ENCODE measurements at places on chromosomes 4 and X.

GRCh38 chr4:127634181-127634580 is 1.4 kb downstream of the INTU start:
- no peak for DNase-seq

DNA sequence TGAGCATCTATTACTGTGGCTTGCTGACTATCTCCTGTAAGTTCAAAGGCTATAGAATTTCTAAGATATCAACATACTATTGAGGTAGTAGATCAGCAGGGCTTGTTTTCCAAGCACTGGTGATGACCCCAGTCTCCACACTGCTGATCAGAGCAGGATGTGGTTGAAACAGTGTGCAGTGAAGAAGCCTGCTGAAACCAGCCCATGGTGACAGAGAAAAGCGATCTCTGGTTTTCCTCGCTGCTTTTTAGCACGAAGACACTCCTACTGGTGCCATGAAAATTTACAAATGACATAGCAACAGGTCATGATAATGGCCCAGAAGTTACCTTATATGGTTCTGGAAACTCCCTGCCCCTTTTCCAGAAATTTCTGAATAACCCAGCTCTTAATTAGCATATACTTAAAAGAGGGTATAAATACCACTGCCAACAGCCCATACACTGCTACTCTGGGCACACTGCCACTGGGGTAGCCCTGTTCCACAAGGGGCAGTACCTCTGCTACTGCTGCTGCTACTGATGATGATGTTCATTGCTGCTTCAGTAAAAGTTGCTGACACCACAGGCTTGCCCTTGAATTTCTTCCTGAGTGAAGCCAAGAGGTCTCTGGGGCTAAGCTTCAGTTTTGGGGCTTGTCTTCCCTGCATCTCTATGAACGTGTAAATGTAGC is 1689.5 kb upstream of the PCDH10 start:
- no peak for DNase-seq

GRCh38 chrX:140440876-140441275 is 64.0 kb downstream of the SOX3 start:
- no peak for DNase-seq

DNA sequence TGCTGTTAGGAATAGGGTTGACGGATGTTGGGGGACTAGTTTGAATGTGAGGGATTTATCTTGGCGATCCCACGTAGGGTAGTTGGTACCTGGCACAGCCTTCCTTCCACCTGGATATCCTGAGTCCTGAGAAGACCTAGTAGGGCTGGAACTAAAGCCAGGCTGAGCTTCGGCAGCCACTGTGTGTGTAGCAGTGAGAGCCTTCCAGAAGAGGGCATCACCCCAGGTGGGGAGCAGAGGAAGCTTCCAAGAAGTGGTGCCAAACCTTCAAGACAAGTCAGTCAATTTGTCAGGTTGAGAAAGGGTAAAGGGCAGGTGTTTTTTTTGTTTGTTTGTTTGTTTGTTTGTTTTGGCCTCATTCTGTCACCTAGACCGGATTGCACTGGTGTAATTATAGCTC is 1.2 kb upstream of the FGFBP2 start:
- no peak for DNase-seq

- no peak for DNase-seq
Measured at GRCh38 chrX:39445336-39445735, 644.1 kb downstream of the MID1IP1 start.

DNA sequence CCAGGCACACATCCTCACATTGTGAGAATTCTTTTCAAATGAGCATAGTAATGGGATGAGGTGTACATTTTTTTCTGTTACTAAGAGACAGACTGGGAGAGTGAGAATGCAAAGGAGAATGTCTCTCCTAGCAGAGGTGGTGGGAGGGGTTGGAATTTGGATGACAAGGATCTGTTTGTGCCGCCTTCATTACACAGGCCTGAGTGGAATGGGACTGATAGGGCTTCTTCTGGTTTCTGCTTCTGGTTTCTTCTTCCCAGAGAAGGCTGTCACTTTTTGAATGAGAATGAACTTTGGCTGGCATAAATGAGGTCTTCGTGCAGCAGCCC is 55.4 kb downstream of the C4orf51 start:
- DNase-seq = peak; percentile 97

GRCh38 chr4:127698789-127699200 is 31.4 kb upstream of the SLC25A31 start:
- DNase-seq = no peak

GRCh38 chr4:101851672-101852071 is 61.1 kb downstream of the BANK1 start:
- DNase-seq = no peak

DNA sequence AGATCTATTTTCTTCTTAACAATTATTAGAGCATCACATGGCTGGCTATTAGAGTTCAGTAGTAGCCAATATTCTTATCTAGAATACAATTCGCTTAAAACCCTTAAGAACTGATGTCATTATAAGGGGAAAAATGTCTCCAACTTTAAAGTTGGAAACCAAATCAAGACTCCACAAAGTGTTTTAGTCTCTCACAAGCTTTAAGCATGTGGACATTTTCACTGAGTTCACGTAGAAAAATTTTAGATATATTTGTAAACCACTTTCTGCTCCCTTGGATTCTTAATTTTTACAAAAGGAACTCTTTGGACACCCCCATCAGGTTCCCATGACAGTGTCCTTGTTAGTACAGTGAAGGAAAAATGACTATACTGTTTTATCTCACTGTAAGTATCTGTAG is 123.9 kb upstream of the NAP1L5 start:
- no peak for DNase-seq

GRCh38 chr4:21469438-21470300 is 478.9 kb downstream of the KCNIP4 start:
- no peak for DNase-seq

DNA sequence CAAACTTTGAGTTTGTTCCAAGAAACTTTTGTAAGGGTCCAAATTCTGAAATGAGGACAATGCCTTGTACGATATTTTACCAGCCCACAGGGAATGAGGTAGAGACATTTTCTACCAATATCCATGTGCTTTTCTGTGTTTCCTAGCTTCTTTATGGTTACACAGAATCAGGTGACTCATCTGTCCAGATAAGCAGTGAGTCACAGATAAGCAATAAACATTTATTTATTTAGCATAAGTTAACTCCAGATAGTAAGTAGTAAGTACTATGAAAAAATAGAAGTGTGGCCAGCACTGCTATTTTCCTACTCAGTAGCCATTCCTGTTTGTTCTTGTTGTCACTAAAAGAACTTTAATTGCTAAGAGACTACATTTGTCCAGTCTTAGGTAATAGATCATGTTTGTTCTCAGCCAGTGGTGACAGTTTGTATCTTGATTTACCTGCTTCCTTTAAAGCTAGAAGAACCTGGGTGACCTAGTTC is 7.4 kb downstream of the AFF1 start:
- no peak for DNase-seq

DNA sequence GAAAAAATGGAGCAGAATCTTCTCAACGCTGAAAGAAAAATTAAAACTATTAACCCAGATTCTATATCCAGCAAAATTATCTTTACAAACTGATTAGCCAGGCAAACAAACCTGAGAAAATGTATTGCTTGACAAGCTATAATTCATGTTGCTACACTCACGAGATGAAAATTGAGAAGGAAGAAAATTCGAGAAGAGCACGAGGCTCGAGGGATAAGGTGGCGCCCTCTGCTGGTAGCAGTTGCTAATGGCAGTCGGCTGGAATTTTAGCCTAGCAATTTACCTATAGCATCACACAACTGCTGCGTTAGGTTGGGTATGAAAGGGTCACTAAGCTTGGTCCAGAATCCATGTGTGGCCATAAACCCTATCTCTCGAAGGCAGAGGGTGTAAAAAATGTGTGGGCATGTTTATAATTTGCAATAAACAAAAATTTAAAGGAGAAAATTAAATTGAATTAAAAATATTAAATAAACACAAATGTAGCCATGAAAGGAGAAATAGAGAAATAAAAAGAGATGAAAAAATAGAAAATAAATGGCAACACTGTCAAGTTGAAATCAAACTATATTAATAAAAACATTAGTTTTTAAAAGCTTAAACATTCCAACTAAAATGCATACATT is 126.6 kb downstream of the PPP4R3C start:
- DNase-seq = no peak

DNA sequence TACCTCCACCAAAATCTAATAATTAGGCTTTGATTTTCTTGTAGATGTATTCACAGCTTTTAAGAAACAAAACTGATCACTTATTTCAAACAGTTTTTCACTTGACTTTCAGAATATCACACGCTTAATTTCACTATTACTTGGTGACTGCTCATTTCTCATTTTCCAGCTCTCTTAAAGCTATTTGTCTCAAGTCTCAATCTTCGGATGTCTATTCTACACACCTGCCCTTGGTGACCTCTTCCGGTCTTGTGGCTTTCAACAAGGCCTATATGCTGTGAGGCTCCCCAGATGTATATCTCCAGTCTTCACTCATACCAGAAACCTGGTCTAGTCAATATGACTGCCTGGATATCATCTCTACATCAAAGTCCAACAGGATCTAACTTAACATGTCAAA is 34.9 kb upstream of the ANXA10 start:
- DNase-seq = no peak

- no peak for DNase-seq
Measured at GRCh38 chr4:119937746-119938145, 128.9 kb downstream of the MAD2L1 start.

DNA sequence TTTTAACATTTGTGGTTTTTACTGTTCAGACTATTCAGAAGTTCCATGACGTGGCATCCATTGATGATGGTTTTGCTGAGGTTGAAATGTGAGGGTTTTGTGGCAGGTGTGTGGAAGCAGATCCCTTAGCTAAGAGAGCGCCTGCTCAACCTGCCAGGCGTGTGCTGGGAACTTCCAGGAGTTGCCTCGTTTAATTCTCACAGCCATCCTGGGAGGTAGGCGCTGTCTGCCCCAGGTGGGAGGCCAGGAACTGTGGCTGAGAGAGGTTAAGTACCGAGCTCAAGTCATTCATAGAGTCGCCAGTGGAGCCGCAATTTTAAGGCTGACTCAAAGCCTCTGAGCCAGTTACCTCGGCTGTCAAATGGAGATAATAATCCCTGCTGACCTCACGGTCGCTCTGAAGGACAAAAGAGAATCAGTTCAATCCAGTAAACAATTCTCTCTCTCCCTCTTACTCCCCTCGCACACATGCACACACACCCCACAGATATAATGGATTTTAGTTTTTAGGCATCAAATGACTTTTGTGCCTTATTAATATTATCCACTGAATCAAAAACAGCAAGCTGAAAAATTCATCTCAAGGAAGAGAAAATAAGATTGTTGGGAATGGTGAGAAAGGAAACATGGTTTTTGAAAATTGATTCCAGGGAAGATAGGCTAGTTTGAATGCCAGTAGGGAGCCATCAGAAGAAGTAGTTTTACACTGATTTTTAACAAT is 171.3 kb downstream of the PTTG2 start:
- no peak for DNase-seq

DNA sequence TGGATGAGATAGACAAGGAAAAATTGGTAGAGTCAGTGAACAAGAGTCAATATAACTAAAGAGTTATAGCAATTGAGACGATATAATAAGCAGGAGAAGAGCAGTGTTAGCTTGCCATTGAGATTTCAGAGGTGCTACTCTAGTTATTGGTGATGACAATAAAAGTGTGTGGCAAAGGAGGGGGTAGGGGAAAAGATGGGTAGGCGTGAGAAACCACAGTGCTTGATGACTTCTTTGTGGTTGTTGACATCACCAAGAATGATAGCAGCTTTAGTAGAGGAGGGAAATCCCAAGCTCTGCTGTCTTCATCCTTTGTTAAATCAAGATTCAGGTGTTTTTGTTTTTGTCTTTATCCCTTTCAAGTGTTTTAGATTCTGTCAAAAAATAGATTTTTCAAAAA is 179.9 kb upstream of the PPP3CA start:
- no peak for DNase-seq

GRCh38 chrX:86946569-86946968 is 571.0 kb upstream of the KLHL4 start:
- DNase-seq = no peak

GRCh38 chr4:154073107-154073822 is 284.4 kb upstream of the SFRP2 start:
- DNase-seq = peak; percentile 19

DNA sequence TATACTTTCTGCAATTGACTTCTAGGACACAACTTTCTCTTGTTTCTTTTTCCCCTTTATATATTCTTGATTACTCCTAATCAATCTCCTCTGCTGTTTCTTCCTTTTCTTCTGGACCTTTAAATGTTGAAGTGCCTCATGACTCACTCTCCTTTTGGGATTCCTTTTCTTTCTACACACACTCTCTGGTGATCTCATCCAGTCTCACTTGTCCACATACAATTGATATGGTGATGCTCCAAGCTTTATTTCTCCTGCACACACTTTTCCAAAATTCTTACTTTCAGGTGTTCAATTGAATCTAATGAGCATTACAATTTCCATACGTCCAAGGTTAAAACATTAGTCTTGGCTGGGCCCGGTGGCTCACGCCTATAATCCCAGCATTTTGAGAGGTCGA is 794.8 kb upstream of the EPHA5 start:
- DNase-seq = peak; percentile 30

DNA sequence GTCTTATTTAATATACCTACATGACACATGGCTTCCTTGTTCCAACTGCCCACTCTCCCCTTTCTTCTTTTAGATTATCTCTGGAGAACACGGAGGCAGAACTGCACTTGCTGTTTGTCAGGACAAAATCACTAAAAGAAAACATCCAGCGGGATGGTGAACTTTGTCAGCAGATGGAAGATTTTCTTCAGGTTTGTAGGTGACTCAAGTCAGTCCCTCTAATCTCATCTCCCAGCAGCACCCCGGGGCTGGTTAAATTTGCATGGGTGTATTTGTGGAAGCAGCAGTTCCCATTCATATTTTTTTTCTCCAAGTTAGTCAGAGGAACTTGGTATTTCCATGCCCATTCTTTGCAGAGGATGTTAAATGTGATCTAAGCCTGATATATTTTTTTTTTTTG is 31.8 kb downstream of the FHDC1 start:
- DNase-seq = no peak

- DNase-seq = no peak
Measured at GRCh38 chrX:123084797-123085196, 99.3 kb upstream of the GRIA3 start.

GRCh38 chr4:184074677-184075388 is 142.8 kb downstream of the ENPP6 start:
- no peak for DNase-seq

DNA sequence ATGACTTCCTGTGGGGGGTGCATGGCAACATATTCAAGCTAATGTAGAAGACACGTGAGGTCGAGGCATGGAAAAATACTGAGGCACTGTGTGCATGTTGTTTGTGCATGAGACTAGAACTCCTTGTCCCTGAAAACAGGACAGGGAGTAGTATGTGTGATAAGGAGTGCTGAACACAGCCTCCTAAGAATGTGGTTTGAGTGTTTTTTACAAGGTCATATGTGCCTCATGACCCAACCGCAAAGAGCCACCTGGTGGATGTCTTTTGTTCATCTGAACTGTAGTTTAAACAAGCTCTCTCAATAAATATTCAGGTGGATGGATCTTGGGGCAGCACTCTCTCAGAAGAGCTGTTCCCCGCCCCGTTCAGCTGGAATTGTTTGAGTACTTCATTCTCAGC is 226.6 kb downstream of the NLGN4X start:
- no peak for DNase-seq

DNA sequence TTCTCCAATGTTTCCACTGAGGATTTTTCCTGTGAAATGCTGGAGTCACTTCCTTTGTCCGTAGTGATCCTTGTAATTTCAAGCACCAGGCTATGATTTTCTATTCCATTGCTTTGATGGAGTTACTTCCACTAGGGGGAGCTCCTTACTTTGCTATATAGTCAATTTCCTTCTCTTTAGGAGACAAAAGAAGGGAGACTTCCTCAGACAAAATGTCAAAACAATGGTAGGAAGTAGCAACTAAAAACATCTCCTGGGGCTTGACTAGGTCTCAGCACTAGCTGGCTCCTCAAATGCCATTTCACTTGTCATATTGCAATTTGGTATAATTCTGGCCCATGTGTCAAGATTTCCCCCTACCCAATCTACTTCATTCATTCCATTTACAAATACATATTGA is 24.1 kb downstream of the ZCCHC12 start:
- no peak for DNase-seq

Measured in HS-27A (cell line).